Mesothelial cell of epicardium (in vitro differentiated cells): ENCODE measurements at places on chromosomes 12 and 14.

GRCh38 chr14:63517354-63517753, 25.8 kb downstream of the PPP2R5E start:
- no peak for DNase-seq

DNA sequence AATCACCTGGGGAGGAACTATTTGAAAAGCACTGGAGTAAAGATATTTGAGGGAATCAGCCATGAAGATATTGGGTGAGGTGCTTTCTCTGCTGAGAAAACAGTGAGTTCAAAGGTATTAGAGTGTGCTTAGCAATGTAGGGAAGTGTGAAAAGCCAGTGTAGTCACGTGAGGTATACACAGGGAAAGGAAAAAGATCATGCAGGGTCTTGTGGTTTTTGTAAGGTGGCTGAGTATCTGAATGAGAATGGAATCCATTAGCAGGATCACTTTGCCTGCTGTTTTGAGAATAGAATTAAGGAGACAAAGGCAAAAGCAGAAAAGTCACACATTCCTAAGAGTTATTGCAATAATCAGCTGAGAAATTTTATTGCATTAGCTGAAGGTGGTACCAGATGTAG, 193.0 kb downstream of the PIK3C2G start:
- no peak for DNase-seq

DNA sequence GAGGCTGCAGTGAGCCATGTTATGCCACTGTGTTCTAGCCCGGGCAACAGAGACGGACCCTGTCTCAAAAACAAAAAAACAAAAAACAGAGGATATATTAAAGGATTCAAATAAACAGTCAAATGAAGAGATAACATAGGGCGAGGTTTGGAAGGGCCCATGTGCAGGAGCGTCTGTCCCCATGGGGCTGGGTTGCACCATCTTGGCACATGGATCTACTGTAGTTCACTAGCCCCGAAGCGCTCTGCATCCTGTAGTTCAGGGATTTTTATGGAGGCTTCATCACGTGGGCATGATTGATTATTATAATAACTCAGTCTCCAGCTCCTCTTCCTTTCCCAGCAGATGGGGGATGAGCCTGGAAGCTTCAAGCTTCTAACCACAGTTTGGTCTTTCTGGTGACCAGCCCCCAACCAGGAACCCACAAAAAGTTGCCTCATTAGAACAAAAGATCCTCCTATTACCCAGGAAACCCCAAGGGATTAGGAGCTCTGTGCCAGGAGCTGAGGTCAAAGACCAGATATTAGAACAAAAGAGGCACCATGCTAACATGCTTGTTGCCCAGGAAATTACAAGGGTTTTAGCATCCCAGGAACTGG, 59.9 kb downstream of the HCAR2 start:
- DNase-seq = no peak

- DNase-seq = no peak
Observed at GRCh38 chr12:85740186-85740585, 96.0 kb downstream of the RASSF9 start.

DNA sequence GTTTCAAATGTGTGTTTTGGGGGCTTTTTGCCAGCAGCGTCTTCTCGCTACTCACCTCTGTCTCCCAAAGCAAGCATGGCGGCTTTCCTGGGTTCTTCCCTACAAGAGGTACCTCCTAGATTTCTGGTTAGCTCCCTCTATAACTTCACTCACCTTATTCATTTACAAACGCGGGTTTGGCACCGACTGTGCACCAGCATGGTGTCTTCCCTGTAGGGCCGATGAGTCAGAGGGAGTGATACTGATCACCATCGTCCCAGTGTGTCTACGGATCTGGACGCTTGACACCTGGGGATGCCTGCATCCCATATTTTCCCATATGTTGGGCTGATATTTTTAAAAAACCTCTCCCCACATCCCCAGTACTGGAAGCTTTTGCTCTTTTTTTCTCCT, 8.0 kb upstream of the SERPINA12 start:
- DNase-seq = no peak

DNA sequence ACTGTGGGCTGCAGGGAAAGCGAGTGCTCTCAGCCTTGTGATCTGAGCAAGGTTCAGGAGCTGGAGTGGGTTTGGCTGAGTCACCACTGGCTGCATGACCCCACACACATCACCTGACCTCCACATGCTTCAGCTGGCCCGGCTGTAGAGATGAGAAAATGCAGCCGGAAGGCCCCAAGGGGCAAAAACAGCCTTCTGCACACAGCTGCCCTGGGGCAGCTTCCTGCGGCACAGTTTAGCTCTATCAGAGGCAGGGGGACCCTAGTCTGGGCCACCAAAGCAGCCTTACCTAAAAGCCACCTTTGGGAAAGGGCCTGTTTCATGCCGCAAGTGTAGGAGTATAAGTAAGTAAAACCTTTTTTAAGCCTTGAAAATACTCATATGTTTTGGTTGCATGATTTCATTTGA, 123.3 kb downstream of the SSPN start:
- DNase-seq = no peak

DNA sequence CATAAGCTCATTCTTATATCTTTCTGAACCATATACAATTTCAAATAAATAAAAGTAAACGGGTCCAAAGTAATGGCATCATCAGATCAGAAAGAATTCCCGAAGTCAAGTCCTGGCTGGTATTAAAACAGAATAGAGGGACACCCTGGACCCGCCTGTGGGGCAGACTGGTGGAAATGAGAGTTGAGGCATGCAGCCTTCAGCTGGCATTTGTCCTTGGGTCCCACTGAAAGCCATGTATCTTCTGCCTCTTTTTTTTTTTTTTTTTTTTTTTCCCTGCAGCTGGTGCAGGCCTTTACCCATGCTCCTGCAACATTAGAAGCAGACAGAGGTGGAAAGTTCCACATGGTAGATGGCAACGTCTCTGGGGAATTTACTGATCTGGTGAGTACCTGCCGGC, 9.9 kb downstream of the AHSA1 start:
- no peak for DNase-seq

DNA sequence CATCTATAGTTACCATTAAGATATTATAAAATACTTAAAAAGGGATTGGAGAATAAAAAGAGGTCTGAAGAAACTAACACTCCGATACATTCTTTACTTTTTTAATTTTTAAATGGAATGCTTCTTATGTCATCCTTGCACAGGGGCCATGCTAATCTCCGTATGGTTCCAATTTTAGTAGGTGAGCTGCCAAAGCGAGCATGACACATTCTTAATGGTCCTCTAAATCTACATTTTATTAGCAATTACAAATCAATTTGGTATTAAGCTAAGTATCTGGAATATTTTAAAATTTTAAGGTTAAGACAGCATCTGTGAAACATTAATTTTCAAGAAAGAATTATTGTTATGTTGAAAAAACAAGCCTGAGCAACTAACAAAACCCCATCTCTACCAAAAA, 6.2 kb upstream of the ARID4A start:
- DNase-seq = no peak

DNA sequence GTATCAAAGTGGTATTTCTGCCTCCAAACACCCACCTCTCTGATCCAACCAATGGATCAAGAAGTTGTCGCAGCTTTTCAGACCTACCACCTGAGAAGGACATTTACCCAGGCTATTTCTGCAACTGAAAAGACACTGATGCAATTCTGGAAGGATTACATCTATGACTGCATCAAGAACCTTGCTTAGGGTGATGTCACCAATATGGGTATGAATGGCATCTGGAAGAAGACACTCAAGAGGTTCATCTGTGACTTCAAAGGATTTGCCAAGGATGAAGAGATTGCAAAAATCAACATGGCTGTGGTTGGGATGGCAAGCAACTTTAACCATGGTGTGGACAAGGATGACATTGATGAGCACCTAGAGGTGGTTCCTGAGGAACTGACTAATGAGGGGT, 154.2 kb downstream of the PCNX1 start:
- DNase-seq = no peak

DNA sequence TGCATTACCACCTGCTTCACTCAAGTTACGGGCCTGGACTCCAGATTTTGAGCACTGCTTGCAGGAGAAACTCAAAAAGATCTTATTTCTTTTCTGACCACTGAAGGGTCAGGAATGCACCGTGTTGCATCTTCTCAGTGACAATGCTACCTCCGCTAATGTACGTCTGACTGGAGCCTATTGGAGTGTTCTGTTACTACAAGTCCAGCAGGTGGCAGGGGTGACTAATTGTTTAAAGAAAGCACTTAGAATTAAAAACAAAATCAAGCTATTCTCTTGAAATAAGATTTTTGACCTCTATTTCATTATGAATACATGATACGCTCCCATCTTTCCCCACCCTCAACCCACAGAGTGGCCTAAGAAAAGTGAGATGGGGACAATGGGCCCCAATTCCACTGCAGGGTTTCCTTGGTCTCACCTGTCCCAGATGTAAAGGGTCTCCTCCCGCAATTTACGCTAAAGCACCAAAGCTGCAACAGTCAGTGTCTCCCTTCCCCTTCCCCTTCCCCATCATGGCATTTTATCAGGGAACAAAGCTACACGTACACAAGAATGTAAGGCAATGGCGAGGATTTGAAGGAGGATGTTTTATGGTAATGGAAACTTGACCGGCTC, 2.2 kb downstream of the TBPL2 start:
- DNase-seq = no peak

- peak; percentile 80 for DNase-seq
Observed at GRCh38 chr14:59189091-59189785, 771 bp downstream of the DAAM1 start.

DNA sequence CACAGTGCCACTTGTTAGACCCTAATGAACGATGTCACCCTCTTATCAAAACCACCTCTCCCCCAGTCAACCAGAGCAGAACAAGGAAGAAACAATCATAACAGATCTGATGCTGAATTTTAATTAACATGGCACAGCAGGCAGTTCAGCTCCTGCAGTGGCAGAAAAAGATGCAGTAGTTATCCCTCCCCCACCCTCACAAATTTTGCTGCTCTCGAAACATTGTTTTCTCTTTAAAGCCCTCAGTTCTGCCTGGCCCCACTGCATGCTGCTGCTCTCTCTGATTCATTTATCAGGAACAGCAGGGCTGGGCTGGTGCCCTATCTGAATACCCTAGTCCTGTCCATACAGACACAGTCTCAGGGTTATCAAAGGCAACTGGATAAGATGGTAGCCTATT, 12.2 kb downstream of the CCDC175 start:
- DNase-seq = no peak

GRCh38 chr12:102376181-102376747, 104.1 kb downstream of the IGF1 start:
- no peak for DNase-seq

DNA sequence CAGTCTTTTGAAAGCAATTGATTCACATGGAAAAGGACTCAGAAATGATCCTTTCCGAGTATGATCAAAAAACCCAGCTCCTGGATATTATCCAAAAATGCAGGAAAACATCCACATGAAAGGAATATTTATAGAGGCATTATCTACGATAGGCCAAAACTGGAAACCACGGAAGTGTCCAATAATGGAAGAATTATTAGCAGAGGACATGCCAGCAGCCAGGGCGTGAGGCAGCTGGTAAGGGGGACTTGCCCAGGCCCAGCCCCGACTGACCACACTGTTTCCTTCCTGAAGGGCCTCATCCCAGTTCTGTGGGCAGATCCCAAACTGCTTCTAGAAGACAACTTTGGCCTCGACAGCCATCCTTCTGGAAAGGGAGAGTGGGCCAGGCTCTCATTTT, 20.5 kb downstream of the ACTN1 start:
- no peak for DNase-seq

DNA sequence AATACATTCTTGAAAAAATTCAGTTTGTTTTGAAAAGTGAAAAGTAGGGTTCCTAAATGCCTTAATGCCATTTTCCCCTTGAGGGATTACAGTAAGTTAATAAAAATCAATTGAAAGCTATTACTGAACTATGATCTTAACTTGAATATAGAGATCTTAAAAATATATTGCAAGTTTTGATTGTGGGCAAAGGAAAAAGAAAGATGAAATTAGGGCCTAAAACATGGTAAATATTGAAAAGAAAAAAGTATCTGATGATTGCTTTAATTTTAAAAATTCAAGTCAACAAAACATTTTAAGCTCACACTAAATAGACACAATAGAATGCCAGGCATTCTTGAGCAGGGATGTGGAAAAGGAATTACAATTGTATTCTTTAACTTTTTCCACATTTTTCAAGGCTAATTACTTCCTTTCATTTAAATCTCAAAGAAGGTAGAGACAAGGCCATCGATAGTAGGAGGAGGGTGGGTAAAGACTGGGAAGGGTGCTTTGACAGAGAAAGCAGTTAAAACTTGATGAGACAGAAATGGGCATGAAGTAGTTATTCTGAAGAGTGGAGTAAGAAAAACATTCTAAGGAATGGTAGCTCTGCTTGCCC, 294.4 kb downstream of the NELL2 start:
- no peak for DNase-seq
